ENCODE measurements at places on chromosomes 5 and 9.

GRCh38 chr9:113591899-113592625 lies 128.5 kb downstream of the RGS3 start:
- no peak for DNase-seq

DNA sequence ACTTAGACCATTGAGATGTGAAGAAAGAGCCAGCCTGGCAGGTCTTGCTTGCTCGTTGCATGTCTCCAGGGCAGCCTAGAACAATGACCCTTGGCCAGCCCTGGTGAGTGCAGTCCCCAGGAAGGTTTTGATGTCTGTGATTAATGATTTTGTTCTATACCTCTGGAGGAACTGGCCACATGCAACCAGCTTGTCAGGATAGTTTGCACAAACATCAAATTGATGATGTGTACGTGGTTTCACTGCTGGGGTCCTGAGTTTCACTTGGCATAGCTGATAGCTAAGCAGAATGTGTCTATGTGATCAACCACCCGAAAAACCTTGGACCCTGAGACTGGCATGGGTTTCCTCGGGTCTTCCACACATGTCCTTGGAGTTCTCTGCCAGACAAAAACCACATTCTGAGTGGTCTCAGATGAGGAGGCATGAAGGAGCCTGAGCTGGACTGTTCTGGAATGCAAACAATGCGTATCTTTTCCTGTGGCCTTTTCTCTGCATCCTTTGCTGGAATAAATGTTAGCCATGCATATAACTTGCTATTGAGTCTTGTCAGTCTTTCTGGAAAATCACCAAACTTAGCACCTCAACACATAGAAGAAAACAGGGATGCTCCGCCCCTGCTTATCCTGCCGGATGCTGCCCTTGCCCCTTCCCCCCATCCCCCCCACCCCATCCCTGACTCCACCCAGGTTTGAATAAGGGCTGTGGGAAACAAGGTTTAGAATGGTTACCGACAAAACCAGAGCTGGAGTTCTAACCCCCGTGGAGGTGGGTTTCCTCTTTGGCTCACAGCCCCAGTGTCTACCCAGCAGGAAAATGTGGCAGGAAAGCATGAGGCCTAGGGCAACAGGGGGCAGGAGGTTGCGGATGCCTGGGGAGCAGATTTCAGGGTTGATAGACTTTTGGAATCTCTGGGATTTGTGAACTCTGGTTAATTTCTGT lies 50.1 kb upstream of the ANKRD33B start:
- DNase-seq: no peak

- peak; percentile 33 for DNase-seq
These were observed 4.0 kb downstream of the ENC1 start for GRCh38 chr5:74636552-74636951.

DNA sequence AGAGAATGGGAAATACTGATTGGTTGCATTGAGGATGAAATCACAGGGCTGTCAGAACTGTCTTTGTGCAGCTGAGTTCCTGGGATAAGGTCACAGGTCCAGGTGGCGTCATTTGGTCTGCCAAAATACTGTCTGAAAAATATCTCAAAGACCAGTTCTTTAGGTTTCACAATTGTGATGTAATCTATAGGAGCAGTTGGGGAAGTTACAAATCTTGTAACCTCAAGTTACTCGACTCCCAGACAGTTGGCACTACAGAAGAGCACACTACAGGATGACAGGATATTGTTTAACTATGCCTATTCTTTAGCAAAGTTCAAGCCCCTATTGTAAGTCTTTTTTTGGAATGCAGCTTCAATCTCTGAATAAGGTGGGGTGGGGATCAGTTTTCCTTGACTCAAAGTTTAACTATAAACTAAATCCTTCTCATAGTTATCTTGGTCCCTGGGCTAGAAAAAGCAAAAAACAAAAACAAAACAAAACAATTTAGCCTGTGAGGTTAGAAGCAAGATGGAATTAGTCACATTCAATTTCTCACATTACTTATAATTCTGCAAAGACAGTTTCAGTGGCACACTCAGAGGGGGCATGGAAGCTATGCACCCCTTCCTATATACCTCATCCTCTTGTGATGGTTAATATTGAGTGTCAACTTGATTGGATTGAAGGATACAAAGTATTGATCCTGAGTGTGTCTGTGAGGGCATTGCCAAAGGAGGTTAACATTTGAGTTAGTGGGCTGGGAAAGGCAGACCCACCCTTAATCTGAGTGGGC lies 276.0 kb downstream of the AUH start:
- no peak for DNase-seq

- no peak for DNase-seq
These were observed 53.7 kb downstream of the PLAC8L1 start for GRCh38 chr5:146051678-146052077.
